ENCODE measurements at places on chromosomes 1 and 21. TPM values are rescaled to one million over a fixed set of nuclear protein-coding genes. Genes with fewer than 3 reads are reported as not detected.

Gene LCE1C
- polyA plus RNA-seq, result not detected

Gene TRNP1
- 11.6 TPM for polyA plus RNA-seq

GRCh38 chr1:97120806-97121205 lies 399.2 kb downstream of the PTBP2 start:
- no peaks in the 10 kb centered on the region for H3K27me3 ChIP-seq
- peak overlapping the region; percentile 16 for H3K27ac ChIP-seq
- H3K4me3 ChIP-seq, result no peak overlapping the region

- no peaks in the 10 kb centered on the region for H3K27me3 ChIP-seq
- no peak overlapping the region for H3K4me3 ChIP-seq
- DNase-seq, result no peak
- no peaks in the 10 kb centered on the region for H3K36me3 ChIP-seq
- H3K27ac ChIP-seq, result peak overlapping the region; percentile 51
- no peaks in the 10 kb centered on the region for H3K4me1 ChIP-seq
Measured at GRCh38 chr1:218209351-218209861, 75.7 kb upstream of the RRP15 start.

Gene HJV
- polyA plus RNA-seq, result not detected

GRCh38 chr1:109237512-109237911 lies 11.8 kb upstream of the CELSR2 start:
- H3K27ac ChIP-seq, result no peak overlapping the region
- peaks cover 14% of the 10 kb centered on the region for H3K4me1 ChIP-seq
- DNase-seq, result no peak
- no peak overlapping the region for H3K4me3 ChIP-seq
- no peaks in the 10 kb centered on the region for H3K27me3 ChIP-seq

GRCh38 chr1:68401506-68401905 lies 48.2 kb downstream of the RPE65 start:
- H3K4me3 ChIP-seq, result no peak overlapping the region
- H3K27me3 ChIP-seq, result no peaks in the 10 kb centered on the region
- H3K36me3 ChIP-seq, result no peaks in the 10 kb centered on the region
- H3K27ac ChIP-seq, result no peak overlapping the region

- peaks cover 8% of the 10 kb centered on the region for H3K36me3 ChIP-seq
- no peaks in the 10 kb centered on the region for H3K4me1 ChIP-seq
- H3K4me3 ChIP-seq, result no peak overlapping the region
- DNase-seq, result no peak
Measured at GRCh38 chr1:239547987-239548386, 161.6 kb downstream of the CHRM3 start.

DNA sequence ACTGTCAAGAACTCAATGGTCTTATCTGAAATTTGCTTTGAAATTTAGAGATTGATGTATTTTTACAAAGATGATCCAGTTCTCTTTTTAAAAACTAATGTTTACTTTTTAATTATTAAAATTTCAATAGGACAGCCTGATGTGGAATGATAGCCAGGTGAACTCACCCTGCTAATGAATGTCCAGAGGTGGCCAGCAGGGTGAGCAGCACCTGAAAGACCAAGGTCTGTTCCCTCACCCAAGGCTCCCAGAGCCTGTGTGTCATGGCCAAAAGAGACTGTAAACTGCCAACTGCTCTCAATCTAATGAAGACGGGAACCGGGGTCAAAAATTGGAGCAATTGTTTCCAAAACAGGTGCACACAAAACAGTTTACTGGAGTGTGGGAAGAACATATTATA lies 340.4 kb downstream of the DISC1 start:
- no peak for DNase-seq
- no peak overlapping the region for H3K4me3 ChIP-seq
- no peak overlapping the region for H3K27ac ChIP-seq

- DNase-seq, result no peak
- H3K27me3 ChIP-seq, result no peaks in the 10 kb centered on the region
- no peak overlapping the region for H3K4me3 ChIP-seq
- peaks cover 34% of the 10 kb centered on the region for H3K4me1 ChIP-seq
- H3K27ac ChIP-seq, result peak overlapping the region; percentile 91
Measured at GRCh38 chr1:53733975-53734649, 4.9 kb downstream of the GLIS1 start.

Gene BNIPL
- 0.16 TPM for polyA plus RNA-seq

DNA sequence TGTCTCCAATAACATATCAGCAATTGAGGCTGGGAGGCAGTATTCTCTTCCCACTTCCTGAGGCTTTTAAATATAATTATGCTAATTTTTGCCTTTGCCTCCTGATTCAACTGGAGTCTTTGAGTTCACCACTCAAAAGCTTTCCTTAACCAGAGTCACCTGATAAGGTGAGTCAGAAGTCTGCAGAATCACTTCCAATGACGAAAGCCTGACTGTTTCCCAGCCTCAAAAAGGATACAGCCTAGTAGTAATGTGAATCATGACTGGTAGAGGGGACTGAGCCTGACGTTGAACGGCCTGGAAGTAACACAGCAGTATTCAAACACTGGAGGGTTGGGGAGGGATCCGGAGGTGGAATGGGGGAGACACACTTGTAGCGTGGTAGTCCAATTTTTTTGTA lies 10.4 kb upstream of the MRPL9 start:
- H3K4me3 ChIP-seq, result no peak overlapping the region
- peaks cover 13% of the 10 kb centered on the region for H3K36me3 ChIP-seq
- DNase-seq, result no peak
- no peak overlapping the region for H3K27ac ChIP-seq
- no peaks in the 10 kb centered on the region for H3K4me1 ChIP-seq

DNA sequence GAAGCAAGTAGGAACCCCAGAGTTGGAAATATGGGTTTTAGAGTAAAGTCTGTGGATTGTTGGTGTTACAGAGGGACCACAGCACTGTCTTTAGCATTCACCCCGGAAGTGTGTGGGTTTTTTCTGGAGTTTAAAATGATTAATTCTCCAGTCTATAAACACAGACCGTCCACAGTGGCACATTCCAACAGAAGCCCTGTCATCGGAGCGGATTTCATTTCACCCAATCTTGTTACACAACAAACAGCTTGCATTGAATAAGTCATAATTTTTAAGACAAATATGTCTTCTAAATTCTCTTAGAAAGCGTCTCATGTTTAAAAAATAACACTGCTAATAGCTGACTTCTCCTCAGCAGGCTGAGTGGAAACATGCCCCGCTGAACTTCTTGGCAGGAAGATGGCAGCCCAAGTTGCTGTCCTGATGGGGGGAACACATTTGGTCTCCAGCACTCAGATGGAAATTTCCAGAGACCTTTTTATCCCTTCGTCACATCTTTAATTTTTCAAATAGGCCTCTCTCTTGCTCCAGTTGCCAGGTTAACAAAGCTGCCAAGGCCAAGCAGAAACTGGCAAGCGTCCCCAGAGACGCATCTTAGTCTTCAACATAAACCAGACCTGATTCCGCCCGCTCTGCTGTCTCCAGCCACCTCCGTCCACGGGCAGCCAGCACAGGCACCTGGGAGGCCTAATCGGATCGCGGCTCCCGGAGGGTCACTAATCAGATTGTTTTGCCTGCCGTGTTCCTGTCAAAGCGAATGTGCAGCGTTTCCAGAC lies 28.8 kb upstream of the SLC19A1 start:
- 0 out of 2 replicates have a peak, but pooled peaks cover 5% of the 10 kb centered on the region for H3K27me3 ChIP-seq
- H3K4me1 ChIP-seq, result no peaks in the 10 kb centered on the region

- H3K4me1 ChIP-seq, result no peaks in the 10 kb centered on the region
- H3K27me3 ChIP-seq, result no peaks in the 10 kb centered on the region
- no peak overlapping the region for H3K27ac ChIP-seq
- H3K36me3 ChIP-seq, result no peaks in the 10 kb centered on the region
- H3K4me3 ChIP-seq, result no peak overlapping the region
Measured at GRCh38 chr1:79614106-79614505, 607.6 kb upstream of the ADGRL4 start.

DNA sequence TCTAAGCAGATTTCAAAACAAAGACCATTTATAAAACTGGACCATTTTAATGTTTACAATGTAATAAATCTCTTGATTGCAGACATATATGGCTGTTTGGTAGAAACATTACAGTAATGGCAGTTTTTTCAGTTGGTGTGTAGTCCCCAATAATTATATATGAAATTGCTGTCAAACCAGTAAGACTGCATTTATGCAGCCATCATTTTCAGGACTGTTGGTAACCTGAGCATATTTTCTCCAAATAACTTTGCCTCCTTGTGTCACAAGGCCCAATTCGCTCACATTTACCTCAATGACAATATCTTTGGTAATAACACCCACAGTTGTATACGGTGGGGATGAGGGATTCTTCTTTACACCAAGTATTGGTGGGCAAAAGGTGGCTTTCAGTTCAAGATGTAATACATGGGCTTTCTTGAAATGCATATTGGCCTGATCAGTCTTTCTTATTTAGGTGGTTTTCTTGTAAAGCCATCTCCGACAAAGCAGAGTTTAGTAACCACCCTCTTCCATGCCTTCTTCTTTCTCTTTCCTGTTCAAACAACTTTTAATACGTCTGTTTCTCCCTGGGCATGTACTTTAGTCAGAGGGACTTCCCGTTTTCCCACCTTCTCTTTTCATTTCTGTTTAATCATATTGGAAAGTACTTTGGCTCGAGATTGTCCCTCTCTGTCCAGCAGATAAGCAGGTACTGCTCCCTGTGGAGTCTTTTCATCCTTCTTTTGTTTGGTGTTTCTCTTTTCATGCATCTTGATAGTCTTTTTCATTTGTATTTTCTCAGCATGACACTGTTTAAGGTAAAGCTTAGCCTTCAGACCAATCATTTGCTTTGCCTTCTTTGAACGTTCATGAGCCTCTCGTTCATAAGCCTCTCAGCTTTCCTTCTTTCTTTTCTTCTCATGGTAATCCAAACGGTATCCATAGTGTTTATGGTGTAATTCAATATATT lies 30.4 kb downstream of the ATP2B4 start:
- peaks cover 6% of the 10 kb centered on the region for H3K36me3 ChIP-seq
- DNase-seq, result no peak
- H3K4me1 ChIP-seq, result no peaks in the 10 kb centered on the region
- no peak overlapping the region for H3K4me3 ChIP-seq
- no peaks in the 10 kb centered on the region for H3K27me3 ChIP-seq

Gene CSDE1
- polyA plus RNA-seq, result 151 TPM

DNA sequence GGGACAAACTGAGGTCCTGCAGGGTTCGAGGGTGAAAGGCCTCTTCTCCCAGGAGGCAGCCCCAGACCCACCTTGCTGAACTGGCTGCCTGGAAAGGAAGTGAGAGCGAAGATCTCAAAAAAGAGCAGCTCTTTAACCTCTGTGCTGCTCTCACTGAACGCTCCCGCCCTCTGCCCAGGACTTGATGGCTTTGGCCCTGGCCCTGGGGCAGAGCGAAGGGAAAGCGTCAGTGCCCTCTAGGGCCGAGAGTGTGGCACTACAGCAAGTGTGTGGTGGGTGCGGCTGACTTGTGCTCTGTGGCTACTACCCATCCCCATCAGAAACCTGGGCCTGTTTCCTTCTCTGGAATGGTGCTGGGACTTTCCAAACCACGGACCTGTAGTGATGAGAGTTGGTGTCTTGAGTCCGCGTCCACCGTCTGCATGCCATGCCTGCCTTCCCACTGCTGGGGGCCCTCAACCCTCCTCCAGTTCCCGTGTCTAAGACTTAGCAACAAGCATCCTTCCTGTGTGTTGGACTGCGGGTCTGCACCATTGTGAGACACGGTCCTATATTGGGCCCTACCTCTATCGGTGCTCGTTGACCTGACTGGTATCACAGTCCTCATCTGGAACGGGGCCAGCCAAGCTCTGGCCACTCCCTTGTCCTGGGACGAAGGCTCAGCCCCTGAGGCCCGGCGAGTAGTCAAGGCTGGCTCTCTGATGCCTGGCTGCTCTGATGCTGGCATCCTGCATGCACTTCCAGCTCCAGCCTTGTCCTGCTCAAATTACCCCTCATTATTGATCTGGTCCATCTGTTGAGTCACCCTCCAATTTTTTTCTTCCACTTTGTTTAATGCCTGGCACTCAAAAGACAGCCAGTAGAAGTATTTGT lies 180.3 kb downstream of the DISC1 start:
- H3K27me3 ChIP-seq, result no peaks in the 10 kb centered on the region
- DNase-seq, result peak; percentile 58
- H3K4me1 ChIP-seq, result peaks cover 9% of the 10 kb centered on the region
- H3K27ac ChIP-seq, result no peak overlapping the region

DNA sequence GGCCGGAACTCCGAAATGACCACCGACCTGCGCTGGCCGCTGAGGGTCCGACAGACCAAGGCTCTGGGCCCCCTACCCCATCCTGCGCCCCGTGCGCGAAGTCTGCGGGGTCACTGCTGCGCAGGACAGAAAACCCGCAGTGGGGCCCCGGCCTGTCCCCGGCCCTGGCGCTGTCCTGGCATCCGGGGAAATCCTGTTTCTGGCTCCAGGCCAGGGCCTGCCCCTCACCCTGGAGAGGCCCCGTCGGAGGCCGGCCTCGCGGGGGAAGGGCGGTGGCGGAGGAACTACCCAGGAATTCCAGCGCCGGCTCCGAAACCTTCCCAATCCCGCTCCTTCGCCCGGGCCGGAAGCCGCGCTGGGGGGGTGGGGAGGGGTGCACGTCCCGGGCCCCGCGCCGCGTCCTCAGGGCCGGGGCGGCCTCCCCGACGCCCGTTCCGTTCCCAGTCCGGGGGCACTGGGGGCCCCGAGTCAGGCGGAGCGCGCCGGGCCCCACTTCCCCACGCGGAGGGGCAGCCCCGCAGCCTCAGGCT lies 77.0 kb downstream of the MORN1 start:
- no peaks in the 10 kb centered on the region for H3K36me3 ChIP-seq
- H3K27me3 ChIP-seq, result no peaks in the 10 kb centered on the region
- peak overlapping the region; percentile 51 for H3K4me3 ChIP-seq
- peak; percentile 93 for DNase-seq

Gene CSF3R
- polyA plus RNA-seq, result not detected

Gene C8B
- polyA plus RNA-seq, result not detected

Data from SK-N-SH (cell line).